ENCODE measurements at places on chromosomes 11 and 22.

GRCh38 chr11:48088682-48089050, 108.3 kb downstream of the PTPRJ start:
- no peak for DNase-seq

DNA sequence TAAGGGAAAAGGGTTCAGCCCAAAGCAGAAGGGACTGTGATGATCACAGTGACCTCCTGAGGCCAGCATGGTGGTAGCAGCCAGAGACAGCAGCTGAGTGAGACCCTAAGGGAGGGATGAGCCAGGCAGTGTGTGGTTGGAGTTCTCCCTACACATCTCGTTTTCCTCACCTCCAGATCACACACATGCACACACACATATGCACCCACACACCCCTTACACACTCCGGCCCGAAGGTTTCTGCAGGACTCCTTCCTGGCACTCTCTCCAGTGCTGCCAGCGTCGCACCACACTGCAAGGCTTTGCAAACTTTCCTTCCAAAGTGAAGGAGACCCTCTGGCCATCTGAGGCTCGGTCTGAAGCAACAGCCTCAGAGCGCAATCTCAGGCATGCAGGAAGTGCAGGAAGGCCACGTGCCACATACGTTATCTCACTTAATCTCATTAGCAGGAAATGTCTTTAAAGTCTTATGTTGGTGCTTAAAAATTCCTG, 26.9 kb upstream of the TP53I11 start:
- DNase-seq = no peak

DNA sequence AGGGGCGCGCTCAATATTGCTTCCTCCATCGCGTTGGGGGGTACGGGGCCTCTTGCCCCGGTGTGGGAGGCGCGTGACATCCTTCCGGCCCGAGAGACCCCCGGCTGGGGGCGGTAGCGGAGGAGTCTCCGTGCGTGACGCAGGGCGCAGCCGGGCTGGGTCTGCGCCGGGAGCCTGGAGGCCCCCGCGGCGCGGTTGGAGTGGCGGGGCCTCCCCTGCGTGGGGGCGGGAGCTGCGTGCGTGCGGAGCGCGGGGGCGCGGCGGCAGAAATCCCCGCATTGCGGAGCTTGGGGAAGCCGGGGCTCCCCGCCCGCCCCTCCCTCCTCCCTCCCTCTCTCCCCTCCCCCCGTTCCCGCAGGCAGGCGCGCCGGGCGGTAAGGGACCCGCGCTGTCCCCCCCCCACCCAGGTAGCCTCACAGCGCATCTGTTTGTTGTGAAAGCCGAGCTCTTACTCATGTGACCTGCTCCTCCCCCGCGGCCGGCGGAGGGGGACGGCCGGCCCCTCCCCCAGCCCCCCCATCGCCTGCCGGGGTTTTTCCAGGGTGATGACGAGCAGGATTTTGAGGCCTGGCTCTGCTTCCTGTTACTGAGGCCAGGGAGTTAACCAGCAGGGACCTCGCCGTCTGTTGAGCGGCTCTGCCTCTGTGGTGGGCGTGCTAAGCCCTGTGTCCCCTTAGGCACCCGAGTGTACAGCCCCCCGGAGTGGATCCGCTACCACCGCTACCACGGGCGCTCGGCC, 1.6 kb downstream of the PIM3 start:
- no peak for DNase-seq

GRCh38 chr11:75853971-75854370, 39.0 kb downstream of the UVRAG start:
- no peak for DNase-seq

GRCh38 chr11:13720940-13721339, 52.5 kb downstream of the FAR1 start:
- no peak for DNase-seq

- DNase-seq = no peak
Measured at GRCh38 chr11:110519796-110520195, 90.0 kb downstream of the FDX1 start.

DNA sequence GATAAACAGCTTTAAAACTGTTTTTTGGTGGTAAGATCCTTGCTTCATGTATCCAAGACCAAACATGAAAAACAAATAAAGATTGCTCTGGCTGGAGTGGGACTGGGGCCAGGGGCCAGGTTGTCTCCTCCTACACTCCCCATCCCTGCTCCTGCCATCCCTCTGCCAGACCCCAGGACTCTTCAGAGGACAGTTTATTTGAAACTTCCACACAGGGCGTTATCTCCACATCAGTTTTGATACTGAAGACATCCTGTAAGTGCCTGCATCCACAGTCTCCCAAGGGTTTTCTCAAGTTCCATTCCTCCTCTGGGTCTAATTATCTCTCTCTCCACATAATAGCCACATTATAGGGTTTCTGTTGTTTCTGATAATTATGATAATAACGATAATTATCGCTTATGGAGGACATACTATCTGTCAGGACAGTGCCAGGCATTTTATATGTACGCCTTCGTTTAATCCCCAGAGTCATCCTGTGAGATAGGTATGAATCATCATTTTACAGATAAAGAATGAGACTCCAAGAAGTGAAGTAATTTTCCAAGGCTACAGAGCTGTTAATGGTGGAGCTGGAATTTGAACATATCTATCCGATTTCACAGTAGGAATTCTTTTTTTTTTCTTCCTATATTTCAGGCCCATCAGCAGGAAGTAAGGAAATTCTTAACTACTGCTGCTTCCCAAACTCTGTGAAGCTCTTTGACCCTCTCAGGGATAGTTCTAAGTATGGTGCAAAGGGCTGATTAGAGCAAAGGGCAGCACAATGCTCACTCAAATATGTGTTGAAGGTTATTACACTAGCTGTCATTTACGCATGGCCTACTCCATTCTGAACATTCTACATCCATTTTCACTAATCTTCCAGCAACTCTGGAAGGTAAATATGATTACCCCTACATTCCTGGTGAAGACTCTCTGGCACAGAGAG, 488.0 kb upstream of the CCDC90B start:
- DNase-seq = no peak

DNA sequence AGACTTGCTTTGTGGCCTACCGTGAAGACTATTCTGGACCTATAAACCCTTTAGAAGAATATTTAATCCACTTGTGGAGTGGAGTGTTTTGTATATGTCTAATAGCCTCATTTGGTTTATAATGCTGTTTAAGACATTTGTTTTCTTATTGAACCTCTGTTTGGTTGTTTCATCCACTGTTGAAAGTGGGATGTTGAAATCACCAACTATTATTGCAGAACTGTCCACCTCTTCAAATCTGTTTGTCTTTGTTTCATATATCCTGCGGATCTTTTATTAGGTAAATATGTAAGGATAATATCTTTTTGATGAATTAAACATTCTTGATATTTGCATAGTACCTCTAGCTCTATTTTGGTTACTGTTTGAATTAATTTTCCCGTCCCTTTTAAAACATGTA, 49.1 kb downstream of the XKR3 start:
- no peak for DNase-seq

DNA sequence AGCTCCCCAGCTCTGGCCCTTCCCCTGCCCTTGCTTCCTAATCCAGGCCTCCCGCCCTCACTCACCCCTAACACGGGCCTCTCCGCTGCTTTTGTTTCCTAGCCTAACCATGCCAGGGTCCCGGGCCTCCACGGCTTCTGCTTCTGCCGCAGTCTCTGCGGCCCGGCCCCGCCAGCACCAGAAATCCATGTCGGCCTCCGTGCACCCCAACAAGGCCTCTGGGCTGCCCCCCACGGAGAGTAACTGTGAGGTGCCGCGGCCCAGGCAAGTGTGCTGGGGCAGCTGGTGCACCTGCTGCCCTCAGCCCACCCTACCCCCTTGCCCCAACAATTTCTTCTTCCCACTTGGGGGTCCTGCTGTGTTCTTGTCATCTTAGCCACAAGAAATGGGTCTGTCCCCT, 13.1 kb downstream of the RCOR2 start:
- no peak for DNase-seq

GRCh38 chr22:44316393-44317122, 3.8 kb upstream of the SHISAL1 start:
- DNase-seq = no peak

- no peak for DNase-seq
Measured at GRCh38 chr11:102345904-102346303, 1.1 kb upstream of the BIRC2 start.

DNA sequence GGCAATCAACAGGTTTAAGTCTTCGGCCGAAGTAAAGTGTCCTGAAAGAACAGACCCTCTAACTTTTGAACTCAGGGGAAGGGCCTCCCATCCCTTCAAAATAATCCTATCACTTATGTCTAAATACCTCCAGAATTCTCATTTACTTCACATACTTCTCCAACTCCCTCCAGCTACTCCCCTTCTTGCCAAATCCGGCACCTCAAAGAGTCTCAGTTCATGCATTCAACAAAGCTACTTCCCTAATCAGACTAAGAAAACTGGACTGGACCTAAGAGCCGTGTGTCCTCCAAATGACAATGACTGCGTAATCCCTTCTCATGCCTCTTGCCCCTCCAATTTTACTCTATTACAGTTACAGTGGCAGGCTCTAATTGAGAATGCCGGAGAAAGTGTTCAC, 1.3 kb downstream of the DDB1 start:
- no peak for DNase-seq

DNA sequence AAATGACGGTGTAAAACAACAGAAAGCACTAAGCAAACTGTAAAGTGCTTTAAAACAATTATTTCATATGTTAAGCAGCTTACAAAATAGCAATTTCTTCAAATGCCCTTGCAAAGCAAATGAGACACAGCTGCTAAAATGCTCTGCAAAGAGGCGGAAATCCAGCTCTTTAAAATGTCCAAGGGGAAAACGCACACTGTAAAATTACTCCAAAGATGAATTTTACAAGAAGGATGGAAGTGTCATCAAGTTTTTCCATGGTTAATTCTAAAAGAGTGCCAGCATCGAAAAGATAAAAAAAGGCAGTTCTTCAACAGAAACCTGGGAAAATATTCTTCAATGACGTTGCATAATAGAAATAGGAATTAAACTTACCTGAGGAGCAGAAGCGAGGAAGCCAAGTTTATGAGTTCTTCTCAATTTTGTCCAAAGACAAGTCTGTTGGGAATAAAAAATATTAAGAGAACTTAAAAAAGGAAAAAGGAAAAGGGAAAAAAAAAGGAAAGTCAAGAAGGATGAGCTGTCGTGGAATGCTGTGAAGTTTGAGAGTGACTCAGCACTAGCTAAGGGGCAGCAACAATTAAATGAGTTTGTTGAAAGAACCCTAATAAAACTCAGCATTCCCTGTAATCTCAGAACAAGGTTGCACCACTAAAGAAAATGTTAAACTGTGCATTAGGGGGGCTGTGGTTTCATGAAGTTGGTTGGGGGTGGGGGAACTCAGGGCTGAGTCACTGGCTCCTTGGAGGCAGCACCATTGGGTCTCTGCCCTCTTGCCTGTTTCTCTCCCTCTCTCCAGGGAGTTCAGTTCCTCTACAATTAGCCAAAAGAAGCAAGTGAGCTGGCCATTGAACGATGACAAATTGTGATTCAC, 64.2 kb upstream of the BLID start:
- DNase-seq = no peak

GRCh38 chr11:100815787-100816330, 128.8 kb downstream of the ARHGAP42 start:
- DNase-seq = no peak

DNA sequence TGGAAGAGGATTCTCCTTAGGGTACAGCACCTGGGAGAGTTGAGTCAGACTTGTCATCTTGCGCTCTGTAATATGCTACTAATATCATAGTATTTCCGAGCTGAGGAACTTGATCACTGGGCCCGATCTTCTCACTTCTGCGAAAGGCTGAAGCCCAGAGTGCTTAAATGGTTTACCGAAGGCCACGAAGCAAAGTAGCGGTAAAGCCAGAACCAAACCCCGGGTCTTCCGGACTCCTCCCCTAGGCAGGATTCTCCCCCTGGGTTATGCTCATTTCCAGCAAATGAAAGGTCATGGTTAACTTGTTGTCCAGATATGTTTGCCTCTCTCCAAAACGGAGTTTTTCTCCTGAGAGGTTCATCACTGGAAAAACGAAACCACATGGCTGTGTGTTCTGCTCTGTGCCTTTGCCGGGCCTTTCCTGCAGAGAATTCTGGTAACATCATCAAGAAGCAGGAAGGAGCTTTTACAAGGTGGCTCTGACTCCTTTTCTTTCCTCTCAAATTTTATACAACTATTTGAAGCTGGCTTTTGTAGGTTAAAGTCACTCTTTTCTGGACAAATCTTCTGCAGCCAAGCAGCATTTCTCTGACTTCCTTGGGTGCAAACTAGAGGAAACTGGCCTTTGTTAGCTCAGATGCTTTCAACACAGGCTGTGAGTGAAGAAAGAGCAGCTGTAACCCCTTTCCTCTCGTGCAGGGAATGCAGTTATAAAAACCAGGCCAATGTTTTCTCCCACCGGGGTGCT, 35.5 kb downstream of the UBASH3B start:
- DNase-seq = no peak

DNA sequence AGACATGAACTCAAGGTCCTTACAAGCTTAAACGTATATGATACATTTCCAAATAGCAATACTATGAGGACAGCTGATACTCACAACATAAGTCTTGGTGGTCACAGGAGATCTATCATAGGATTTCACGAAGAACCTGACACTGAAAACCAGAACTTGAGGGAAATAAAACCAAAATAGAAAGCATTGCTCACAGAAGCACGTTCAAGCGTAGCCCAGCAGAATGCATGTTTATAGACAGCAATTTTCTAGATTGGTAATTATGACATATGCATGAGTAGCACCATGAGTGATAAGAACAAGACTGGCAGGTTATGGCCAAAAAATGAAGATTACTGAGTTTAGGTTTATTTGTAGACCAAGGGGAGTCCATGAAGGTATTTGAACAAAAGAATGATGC, 243.5 kb downstream of the ETS1 start:
- DNase-seq = no peak

- DNase-seq = no peak
Measured at GRCh38 chr11:45662665-45663485, 2.5 kb downstream of the CHST1 start.

GRCh38 chr22:46969491-46969890, 207.0 kb downstream of the TBC1D22A start:
- DNase-seq = no peak

GRCh38 chr11:65182258-65183170, 786 bp downstream of the CAPN1 start:
- no peak for DNase-seq

GRCh38 chr11:108865406-108865805, 200.5 kb downstream of the DDX10 start:
- DNase-seq = no peak

GRCh38 chr11:44145011-44145775, 49.7 kb downstream of the EXT2 start:
- DNase-seq = no peak

GRCh38 chr11:12731841-12732336, 57.7 kb downstream of the TEAD1 start:
- no peak for DNase-seq

DNA sequence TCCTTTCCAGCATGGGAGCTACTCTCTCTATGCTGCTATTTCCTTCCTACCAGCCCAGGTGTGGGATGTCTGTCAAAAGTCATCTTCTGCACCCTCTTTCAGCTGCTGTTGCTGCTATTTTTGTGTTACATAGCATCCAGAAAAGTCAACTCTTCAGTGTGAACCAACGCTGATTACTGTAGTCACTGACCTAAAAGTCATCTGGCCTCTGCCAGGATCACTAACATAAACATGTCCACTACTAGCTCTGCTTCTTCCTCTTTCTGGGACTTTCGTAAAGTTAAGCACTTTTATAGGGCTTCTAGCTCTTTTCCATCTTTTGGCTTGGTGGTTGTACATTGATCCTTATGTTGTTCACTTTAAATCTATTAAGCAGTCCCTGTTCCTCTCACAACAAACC, 90.2 kb upstream of the CARD18 start:
- DNase-seq = no peak
